ENCODE measurements at places on chromosomes 3 and 15.

DNA sequence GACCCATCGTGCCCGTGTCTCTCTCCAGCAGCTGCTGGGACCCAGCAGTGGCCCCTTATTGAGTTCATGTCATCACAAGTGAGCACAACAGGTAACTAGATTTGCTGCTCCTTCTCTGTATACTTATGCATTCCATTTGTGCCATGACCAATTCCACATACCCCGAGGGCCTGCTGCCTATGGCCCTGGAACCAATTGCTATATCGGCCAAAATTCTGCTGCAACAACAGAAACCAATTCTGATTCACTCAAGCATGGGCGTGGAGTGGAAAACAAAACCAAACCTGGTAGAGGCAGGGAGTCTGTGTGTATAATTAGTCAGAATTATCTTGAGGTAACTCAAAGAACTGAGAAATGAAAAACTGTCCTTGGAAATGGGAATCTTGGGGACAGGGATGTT lies 516.6 kb downstream of the EPHB1 start:
- no peak for DNase-seq

- DNase-seq: no peak
Measured at GRCh38 chr3:118811236-118811732, 223.4 kb downstream of the IGSF11 start.

DNA sequence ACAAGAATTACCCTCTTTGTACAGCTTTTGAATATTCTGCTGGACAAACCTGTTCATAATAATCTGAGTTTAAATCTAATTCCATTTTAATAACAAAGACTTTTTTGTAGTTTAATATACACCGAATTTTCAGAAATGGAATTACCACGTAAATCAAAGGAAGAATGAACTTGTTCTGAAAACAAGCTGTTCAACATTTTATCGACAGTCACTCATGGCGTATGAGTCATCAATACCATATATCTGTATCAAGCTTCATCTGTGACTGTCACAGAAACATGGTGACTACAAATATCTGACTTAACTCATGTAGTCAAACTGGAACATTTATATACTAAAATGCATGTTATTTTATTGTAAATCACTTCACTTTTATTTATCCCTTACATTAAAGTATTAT lies 90.0 kb downstream of the EFL1 start:
- no peak for DNase-seq

- DNase-seq: no peak
Measured at GRCh38 chr15:55245059-55245458, 44.6 kb downstream of the RAB27A start.

GRCh38 chr15:88179562-88179961 lies 77.0 kb downstream of the NTRK3 start:
- DNase-seq: no peak

- no peak for DNase-seq
Measured at GRCh38 chr15:73305331-73306211, 63.2 kb downstream of the HCN4 start.

GRCh38 chr3:5295191-5295690 lies 107.7 kb downstream of the EDEM1 start:
- DNase-seq: no peak

DNA sequence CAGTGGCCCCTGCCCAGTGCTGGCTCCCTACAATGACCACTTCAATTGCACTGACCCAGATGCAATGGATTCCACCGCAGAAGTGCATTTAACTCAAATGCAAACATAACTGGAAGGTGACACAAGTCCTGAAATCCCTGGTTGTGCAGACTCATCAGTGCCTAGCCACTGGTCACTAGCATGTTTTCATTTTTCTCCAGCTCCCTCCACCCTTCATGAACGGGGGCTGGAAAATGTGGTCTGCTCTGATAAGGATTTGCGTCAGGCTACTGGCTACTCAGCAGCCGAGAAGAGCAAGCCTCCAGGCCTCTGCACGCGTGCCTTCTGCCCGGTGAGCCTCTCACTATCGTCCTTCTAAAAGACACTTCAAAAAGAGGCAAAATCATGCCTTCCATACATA lies 27.4 kb upstream of the FURIN start:
- no peak for DNase-seq

DNA sequence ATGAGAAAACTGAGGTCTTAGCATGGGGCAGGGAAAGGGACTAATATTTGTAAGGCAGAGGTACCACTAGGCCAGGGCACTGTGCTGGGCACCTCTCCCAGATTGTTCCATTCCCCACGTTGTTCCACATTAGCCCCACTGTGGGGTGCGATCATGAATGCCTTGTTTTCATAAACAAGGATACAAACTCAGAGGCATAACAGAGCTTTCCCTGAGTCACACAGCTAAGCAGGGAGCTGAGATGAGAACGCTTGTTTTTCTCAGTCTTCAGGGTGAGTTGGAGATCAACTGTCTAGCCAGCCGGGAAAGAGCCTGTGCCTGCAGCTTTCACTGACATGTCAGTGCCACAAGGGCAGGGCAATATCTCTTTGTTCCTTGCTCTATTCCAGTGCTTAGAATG lies 47.9 kb upstream of the ITGA11 start:
- DNase-seq: no peak

DNA sequence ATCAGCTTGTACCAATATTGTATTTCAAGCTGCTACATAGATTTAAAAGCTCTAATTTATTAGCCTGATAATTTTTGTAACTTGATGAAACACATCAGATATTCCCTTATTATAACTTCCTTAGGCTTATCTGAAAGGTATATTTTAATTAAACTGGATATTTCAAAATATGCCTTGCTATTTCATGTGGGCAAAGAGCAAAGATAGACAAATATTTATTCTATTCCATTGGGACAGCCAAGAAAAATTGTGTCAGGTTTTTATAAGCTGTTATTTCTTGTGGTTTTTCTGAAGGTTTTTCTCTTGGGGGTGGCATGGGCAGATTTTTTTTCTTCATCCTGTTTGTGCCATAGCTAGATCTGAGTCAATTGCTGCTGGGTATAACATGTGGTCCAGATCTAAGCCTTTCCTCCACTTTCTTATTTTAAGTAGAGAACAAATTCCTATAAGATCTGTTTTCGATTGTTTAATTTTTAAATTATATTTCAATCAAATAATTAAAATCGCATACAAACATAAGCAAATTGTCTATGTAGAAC lies 249.5 kb downstream of the NAALADL2 start:
- DNase-seq: no peak

GRCh38 chr15:75153565-75154276 lies 48.0 kb upstream of the C15orf39 start:
- no peak for DNase-seq

DNA sequence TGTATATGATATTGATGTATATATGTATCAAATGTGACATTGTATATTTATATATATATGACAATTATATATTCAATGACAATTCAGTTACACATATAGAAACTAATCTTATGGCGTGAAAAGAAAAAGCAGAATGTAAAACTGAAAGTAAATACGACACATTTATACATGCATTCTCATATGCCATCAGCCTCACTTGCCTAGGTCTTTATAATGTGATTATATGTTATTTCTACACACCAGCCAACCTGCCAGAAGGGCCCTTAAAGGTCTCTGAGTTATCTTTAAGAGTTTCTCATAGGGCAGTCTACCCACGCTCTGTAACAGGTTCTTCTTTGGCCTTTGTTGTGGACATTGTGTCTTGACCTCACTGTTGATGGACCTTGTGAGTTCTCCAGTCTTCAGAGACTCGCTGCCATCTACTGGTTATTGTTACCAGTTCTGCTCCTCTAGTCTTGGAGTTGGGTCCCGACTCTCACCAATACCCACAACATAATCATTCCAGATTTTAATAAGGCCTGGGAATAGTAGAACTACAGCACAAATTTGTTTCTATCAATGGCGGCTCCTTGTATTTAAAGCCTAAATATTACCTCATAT lies 371.5 kb upstream of the GOLIM4 start:
- no peak for DNase-seq

DNA sequence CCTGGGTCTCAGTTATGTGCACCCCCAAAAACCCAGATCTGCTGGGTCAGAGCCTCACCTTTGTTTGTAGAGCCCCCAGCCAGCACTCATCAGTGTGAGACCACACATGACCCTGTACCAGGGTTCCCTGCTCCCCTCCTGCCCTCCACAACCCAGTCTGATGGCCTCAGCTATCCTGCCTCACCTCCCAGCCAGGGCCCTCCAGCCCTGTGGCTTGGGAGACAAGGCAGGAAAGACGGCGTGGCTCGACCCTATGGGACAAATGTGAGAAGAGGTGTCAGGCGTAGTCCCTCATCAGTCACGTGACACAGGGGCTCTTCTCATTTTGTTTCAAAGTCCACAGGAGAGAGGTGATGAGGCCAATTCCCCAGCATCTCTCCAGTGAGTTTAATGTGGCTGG lies 28.3 kb upstream of the PRR23E start:
- no peak for DNase-seq

GRCh38 chr3:38811822-38812221 lies 4.2 kb downstream of the SCN10A start:
- no peak for DNase-seq

- no peak for DNase-seq
Measured at GRCh38 chr3:120636795-120637401, 40.8 kb downstream of the NDUFB4 start.

DNA sequence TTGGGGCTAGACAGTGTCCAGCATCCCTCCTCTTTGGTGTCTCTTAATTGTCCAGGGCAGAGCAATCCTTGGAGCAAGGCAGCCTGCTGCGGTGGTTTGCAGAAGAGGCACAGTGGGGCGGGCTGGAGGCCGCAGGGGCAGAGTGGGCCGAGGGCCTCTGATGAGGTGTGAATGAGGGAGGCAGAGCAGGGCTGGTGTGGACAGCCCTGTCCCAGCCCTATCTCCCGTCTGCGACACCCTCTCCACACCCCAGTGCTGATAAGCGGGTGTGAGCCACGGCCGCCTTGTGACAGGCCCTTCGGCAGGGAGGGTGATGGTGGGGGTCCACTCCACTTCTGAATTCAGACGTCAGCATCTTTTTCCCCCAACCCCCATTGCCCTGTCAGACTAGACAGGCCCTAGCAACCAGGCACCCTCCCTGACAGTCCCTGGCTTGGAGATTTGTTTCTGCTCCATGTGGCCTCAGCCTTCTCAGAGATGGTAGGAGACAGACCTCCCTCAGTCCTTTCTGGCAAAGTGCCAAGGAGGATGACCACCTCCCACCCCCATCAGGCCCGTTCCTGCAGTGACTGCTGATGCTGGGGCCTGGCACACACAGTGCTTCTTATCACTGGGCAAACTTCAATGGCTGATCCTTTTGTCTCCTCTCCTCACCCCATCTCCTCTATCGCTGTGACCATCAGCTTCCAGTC lies 37.3 kb downstream of the EXOG start:
- DNase-seq: no peak

GRCh38 chr3:14235003-14235911 lies 56.6 kb downstream of the LSM3 start:
- no peak for DNase-seq

DNA sequence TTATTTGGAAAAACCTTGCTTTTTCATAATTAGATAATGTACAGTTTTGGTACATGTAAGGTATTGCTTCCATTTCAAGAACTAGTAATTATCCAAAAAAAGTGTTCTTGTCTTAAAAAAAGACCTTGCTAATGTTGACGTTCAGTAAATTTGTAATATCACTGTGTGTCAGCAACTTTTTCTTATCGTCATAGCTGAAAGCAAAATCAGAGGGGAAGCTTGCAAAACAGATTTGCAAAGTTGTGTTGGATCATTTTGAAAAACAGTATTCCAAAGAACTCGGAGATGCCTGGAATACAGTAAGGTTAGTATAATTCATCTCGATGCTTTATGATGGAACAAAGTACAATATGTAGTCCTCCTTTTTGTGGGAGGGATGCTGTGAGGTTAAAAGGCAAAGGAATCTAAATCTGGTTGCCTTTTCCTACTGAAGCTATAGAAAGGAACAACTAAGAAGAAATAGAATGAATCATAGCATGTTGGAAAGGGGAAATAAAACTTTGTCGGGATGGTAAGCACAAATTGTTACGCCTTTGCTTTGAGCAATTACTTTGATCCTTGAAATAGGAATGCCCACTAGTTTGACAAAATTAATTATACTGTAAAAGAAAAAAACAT lies 1.5 kb downstream of the NSUN3 start:
- DNase-seq: no peak

DNA sequence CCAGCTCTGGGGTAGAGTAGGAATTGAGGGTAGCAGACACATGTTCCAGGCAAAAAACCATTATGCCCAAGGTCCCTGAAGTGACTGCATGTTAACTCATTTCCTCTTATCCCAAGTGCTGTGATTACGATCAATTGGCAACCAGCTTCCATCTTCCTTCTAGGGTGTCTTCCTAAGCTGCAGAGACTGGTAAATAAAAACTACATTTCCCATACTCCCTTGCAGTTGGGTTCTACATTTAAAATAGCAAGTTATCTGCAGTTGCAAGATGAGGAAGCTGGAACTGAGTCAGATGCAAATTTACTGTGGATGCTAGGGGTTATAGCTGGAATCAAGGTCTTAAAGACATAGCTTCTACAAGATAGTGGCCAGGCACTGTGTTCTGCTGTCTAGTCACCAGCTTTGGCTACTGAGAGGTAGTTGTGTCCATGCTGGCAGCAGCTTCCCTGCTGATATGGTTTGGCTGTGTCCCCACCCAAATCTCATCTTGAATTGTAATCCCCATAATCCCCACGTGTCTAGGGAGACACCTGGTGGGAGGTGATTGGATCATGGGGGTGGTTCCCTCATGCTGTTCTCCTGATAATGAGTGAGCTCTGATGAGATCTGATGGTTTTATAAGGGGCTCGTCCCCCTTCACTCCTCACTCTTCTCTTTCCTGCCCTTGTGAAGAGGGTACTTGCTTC lies 51.3 kb upstream of the FBN1 start:
- no peak for DNase-seq

DNA sequence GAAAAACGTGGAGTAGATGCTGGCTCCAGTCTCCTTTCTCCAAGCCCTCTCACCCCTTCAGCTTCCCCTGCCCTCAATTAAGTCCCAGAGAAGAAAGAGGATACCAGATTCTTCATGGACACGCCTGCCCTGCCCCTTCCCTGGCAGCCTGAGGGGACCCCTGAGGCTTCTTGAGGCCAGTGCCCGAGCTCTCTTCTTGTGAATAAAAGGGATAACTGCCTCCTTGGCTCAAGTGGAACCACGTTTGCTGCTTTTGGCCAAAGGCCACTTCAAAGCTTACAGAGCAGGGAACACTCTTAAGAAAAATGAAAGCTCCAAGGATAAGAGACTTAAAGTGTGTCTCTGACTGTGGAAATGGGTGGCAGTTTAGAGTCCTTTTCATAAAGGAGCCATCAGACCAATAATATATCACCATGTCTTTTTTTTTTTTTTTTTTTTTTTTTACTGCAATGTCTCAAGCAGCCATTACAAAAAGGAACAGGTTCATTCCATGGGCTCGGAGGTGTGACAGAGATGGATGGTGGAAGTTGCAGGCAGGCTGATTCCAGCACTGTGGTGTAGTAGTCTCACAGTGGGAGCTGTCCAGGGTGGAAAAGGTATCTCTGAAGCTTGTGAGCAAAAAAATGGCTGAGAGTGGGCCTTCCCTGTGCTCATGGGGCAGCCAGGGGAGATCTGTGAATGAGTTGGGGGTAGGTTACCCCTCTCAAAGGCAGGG lies 108.8 kb downstream of the SEMA5B start:
- no peak for DNase-seq

- no peak for DNase-seq
Measured at GRCh38 chr3:168251371-168251770, 155.6 kb upstream of the GOLIM4 start.

All from CD8-positive, alpha-beta memory T cell (primary cell).